ENCODE measurements at places on chromosomes 12 and 14.

DNA sequence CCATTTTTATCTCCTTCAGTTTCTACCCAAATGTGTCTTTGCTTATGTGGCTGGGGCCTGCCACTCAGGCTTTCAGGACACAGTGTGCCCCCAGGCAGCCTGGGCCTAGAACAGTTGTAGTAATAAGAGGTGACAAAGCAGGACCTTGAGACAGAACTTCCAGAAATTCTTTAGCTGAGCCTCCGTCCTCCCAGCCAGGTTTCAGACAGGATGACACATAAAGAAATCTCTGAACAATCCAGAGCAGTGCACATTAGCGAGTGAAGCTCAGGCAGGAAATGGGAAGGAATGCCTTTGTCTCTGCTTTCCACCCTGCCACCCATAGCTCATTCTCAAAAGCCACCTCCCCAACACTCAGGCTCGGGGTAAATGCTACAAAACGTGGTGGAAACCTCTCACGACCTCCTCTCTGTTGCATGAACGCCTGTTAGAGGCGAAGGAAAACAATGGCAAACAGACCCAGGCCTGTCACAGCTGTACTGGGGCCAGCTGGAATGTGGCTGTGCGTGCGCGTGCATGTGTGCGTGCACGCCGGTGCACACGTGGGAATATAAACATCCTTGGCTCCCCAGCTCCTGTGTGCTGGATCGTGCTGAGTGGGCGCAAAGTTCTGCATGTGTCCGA lies 286.7 kb downstream of the ZFP36L1 start:
- peak; percentile 58 for DNase-seq

DNA sequence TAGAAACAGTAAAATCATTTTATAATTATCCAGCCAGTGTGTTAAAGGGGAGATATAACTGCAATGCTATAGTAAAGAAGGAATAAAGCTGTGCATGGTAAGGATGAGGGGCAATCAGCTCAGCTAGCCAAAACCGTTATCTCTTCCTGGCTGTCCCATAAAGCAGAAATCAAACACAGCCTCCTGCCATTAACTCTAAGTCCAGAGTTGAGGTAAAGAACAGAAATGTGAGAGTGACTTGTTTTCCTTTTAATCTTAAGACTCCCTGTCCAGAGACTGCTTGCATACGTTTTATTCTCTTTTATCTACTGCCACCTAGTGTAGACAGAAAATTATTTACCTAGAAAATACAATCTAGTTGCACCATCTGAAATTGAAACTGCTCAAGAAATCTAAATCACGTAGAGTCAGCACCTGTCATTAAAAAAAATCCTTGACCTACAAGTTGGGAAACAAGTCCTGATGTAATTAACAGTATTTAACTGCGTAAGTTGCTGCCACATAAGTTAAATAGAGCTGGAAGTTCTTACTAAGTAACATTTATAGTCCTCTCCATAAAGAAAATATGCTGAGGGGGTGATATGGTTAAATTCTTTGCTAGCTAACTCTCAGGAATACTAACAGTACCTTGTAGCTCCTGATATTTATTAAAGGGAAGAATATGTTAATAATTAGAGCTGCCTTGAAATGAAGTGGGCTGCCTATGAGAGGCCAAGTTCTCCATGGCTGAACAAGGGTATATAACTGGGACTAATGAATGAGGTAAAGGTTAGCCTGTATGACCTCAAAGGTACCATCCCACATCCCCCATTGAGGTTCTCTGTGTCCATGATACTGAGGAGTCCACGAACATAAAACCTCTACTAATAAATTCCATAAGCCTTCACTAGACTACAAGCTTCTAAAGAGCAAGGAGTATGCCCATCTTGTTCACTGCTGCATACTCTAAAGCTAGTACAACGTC lies 62.7 kb downstream of the GALNT4 start:
- no peak for DNase-seq

- peak; percentile 81 for DNase-seq
Observed at GRCh38 chr12:106633451-106633823, 50.6 kb downstream of the RFX4 start.

DNA sequence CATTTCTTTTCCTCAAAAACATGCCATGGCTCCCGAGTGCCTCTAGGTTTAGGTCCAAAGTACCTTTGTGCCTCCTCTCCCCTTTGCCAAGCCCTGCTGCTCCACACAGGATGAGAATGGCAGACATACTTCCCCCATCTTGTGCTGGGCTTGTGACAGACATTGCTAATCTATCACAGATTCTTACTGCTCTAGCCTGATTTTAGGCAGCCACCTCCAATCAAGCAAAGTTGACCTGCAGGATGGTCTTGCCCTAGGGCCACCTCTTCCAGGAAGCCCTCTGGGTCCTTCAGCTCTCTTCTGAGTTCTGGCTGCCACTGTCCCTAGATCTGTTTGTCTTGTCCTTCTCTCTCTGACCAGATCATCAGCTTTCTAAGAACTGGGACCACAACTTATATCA lies 20.5 kb downstream of the FOXN4 start:
- DNase-seq = no peak

DNA sequence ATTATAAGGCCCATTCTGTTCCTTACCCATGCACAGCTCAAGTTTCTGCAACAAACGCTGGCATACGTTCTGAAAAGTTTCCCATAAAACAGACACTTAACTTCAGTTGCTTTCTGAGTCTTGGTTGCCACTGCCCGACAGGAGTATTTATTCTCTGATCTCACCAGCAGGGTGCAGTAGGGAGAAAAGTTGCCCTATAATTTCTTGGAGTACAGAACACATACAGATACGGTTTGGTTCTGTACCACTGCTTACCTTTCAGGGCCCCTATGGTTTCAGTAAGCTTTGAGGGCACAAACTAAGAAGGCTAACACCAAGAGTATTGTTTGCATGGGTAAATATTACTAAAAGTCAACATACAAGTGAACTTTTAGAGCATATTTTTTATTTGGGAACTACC lies 77.9 kb downstream of the SPATA7 start:
- no peak for DNase-seq

- DNase-seq = peak; percentile 63
Observed at GRCh38 chr14:57725399-57726077, 140.4 kb downstream of the SLC35F4 start.

GRCh38 chr12:103948746-103949406 lies 16.8 kb upstream of the TDG start:
- DNase-seq = no peak

GRCh38 chr14:68124979-68125731 lies 305.6 kb downstream of the RAD51B start:
- DNase-seq = peak; percentile 74

- no peak for DNase-seq
Observed at GRCh38 chr14:60153991-60154390, 11.2 kb downstream of the DHRS7 start.

DNA sequence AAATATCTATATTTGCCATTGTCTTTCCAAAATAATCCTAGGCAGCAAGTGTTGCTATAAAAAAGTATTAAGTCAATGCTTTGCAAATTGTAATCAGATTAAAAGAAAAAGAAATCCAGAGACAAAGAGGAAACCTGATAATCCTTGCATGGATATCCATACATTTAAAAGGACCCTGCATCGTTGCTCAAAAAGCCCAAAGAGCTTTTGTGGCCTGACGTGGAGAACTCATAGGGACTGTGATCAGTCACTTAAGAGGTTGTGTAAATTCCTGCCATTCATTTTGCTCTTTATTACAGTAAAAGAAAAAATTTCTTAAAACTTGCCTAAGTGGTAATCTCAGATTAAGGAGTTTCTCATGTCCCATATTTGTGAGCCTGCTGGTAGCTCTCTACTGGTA lies 392.6 kb downstream of the C12orf75 start:
- DNase-seq = no peak
